Regular cardiac myocyte (primary cell): ENCODE measurements at places on chromosomes 4 and X. TPM values are rescaled to one million over a fixed set of nuclear protein-coding genes. Genes with fewer than 3 reads are reported as not detected.

Gene ADGRG2
- total RNA-seq, result under 0.01 TPM in 1 of 2 replicates, not detected in the other

Gene SMR3B
- not detected in 2 replicates for total RNA-seq

Gene UGT2B10
- total RNA-seq, result not detected in 2 replicates

Gene DCAF16
- total RNA-seq, result 15.8 and 17.4 TPM in 2 replicates

Gene GABRQ
- total RNA-seq, result under 0.01 TPM in 1 of 2 replicates, not detected in the other

Gene PCDH7
- 0.96 and 1.4 TPM in 2 replicates for total RNA-seq

Gene NOA1
- total RNA-seq, result 12.7 and 14.7 TPM in 2 replicates

Gene CT55
- not detected in 2 replicates for total RNA-seq

Gene HPSE
- 0.56 and 0.58 TPM in 2 replicates for total RNA-seq

Gene PAGE5
- total RNA-seq, result not detected in 2 replicates

Gene TSPAN5
- 52.1 and 65.9 TPM in 2 replicates for total RNA-seq

Gene PPP2R3B
- total RNA-seq, result 13.0 and 16.1 TPM in 2 replicates

Gene DDX53
- not detected in 2 replicates for total RNA-seq

Gene EPGN
- 0.38 and 0.85 TPM in 2 replicates for total RNA-seq

Gene PPEF2
- 0.19 TPM in 1 of 2 replicates, not detected in the other for total RNA-seq

Gene SPIN2A
- total RNA-seq, result 0.28 and 0.38 TPM in 2 replicates
